ENCODE measurements at places on chromosomes 5 and 9.

GRCh38 chr9:127311239-127311741 is 46.7 kb downstream of the GARNL3 start:
- peak; percentile 29 for DNase-seq

- no peak for DNase-seq
Observed at GRCh38 chr5:165309446-165309845, 1804.0 kb downstream of the MAT2B start.

DNA sequence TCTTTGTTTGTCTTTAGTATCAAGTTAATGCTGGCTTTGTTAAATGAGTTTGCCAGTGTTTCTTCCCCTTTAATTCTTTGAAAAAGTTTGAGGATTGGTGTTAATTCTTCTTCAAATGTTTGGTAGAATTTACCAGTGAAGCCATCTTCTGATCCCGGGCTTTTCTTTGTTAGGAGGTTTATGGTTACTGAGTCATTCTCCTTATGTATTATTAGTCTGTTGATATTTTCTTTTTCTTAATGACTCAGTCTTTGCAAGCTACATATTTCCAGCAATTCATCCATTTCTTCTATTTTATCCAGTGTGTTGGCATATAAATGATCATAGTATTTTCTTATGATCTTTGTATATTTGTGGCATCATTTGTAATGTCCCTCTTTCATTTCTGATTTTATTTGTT is 74.5 kb upstream of the SPINK5 start:
- no peak for DNase-seq

- DNase-seq: no peak
Observed at GRCh38 chr9:82588301-82589180, 474.4 kb downstream of the RASEF start.

GRCh38 chr9:6495466-6495865 is 82.5 kb downstream of the UHRF2 start:
- DNase-seq: no peak

DNA sequence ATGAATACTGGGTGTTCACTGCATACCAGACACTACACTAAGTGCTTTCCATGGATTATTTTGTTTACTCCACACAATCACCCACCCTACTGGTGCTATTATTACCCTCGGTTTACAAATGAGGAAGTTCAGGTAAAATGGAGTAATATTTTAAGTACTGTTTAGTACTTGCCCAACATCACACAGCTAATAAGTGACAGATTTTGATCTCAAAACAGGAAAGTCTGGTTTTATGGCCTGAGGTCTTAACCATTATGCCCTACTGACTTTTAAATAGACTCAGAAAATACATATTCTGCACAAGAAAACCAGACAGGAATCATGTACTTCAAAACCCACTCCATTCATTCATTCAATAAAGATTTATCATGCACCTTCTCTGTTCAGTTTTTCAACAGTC is 431.0 kb upstream of the TLE4 start:
- DNase-seq: no peak

DNA sequence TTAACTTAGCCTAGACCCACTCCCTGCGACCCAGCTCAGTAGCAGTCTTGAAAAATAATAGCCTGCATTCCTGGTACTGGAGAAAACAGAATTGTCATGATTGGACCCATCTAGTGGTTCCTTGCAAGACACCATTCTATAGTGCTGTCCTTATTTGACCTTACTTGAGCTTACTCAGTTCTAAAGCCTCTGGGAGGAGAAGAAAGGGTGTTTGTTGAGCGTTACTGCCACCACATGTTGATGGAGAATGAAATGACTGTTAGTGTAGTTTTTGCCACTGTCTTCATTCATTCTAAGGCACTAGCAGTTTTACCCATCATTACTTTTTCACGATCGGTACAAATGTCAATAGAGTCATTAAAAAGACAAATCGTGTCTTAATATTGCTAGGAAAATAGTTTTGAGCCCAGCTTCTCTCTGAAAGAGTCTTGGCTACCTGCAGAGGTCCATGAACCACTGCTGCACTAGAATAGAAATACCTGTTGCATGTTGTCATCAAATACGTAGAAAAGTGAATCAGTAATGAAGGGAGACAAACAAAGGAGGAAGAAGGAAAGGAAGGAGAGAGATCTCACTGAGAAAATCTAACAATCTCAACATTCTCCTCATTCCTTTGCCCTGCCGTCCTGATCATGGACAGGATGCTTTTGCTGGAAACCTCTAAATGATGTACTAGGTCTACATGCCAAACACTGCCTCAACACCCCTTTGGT is 96.0 kb downstream of the LIX1 start:
- no peak for DNase-seq

GRCh38 chr9:8724284-8725018 is 924.9 kb upstream of the DMAC1 start:
- no peak for DNase-seq

DNA sequence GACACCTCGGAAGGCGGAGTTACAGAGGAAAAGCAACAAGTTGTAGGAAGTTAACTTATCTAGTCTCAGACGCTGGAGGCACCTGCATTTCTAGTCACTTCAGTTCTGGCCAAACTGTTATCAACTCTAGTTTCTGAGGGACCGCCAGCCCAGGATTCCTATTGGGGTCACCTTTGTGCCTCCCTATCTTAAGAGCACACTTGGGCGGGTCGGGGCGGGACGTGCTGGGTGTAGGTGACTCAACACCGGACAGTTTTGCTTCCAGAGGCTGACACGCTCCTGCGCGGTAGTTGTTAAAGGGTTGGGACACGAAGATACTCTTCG is 679 bp upstream of the KDM4C start:
- peak; percentile 69 for DNase-seq

GRCh38 chr9:113519426-113520108 is 56.0 kb downstream of the RGS3 start:
- no peak for DNase-seq

GRCh38 chr9:89872426-89872912 is 267.7 kb downstream of the GADD45G start:
- DNase-seq: no peak

- no peak for DNase-seq
Observed at GRCh38 chr5:56493766-56494165, 260.6 kb upstream of the ANKRD55 start.

GRCh38 chr5:98721231-98721928 is 52.1 kb upstream of the RGMB start:
- DNase-seq: no peak

GRCh38 chr9:79656169-79656568 is 84.4 kb downstream of the TLE4 start:
- DNase-seq: no peak

GRCh38 chr5:39021413-39021812 is 52.8 kb downstream of the RICTOR start:
- DNase-seq: no peak

DNA sequence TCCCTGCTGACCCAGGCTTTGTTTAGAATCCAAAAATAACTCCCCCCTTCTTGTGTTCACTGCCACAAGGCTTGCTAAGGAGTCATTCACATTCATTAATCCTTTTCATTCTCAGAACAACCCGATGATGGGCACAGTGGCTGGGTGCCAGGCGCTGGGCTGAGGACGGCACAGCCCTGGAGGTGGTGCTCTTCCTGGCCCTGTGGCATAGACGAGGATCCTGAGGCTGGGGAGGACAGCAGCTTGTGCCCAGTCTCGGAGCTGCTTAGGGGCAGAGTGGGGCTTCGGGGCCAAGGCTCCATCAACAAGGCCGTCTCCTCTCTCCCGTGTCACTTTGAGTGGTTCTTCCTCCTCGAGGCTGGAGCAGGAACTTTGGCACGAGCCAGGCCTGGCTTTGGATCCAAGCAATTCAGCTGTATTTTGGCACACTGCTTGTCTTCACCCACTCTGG is 166.7 kb downstream of the TTLL11 start:
- no peak for DNase-seq

DNA sequence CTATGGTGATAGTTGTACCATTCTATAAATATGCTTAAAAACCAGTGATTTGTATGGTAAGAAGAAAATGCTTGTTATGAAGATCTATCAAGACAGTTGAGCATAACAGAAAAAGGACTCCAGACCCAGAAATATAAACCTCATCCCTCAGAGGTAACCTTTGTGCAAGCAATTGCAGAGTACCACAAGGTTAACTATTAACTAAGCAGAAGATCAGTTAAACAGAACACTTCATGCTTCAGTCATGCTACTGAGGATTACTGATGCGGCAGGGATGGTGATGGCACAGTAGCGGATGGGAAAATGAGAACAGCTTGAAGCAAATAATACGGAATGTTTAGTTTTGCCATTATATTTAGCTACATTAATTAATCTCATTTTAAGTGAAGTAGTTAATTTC is 45.5 kb downstream of the IARS1 start:
- no peak for DNase-seq

- DNase-seq: peak; percentile 13
Observed at GRCh38 chr5:162068412-162068811, 839 bp downstream of the GABRG2 start.

- DNase-seq: no peak
Observed at GRCh38 chr9:133340256-133340655, 4.3 kb upstream of the SURF6 start.

- peak; percentile 88 for DNase-seq
Observed at GRCh38 chr9:120931231-120932085, 4.9 kb upstream of the TRAF1 start.

- DNase-seq: peak; percentile 20
Observed at GRCh38 chr5:4640795-4641194, 499.3 kb upstream of the ADAMTS16 start.

- DNase-seq: no peak
Observed at GRCh38 chr5:91038180-91038808, 344.8 kb downstream of the ARRDC3 start.

- no peak for DNase-seq
Observed at GRCh38 chr5:53488195-53488722, 7.8 kb downstream of the FST start.

DNA sequence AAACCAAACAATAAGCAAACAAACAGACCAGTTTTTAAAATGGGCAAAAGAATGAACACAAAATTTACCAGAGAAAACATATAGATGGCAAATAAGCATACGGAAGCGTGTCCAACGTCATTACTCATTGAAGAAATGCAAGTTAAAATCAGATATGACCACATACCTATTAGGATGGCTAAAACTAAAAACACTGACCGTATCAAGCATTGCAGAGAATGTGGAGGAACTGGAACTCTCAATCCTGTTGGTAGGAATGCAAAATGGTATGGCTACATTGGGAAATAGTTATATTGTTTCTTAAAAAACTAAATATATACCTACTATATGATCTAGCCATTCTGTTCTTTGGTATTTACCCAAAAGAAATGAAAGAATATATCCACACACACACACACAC is 129.4 kb upstream of the ACO1 start:
- DNase-seq: no peak

- DNase-seq: no peak
Observed at GRCh38 chr9:90974016-90974415, 172.4 kb downstream of the SYK start.

GRCh38 chr5:125668884-125669283 is 754.3 kb upstream of the GRAMD2B start:
- DNase-seq: no peak

- DNase-seq: no peak
Observed at GRCh38 chr5:107541400-107541799, 129.3 kb downstream of the EFNA5 start.

- no peak for DNase-seq
Observed at GRCh38 chr5:180644129-180644824, 5.1 kb downstream of the FLT4 start.
